EH (cell line): ENCODE measurements at places on chromosomes 11 and 22.

- no peak for DNase-seq
These were observed 71.0 kb downstream of the AMBRA1 start for GRCh38 chr11:46522682-46523281.

DNA sequence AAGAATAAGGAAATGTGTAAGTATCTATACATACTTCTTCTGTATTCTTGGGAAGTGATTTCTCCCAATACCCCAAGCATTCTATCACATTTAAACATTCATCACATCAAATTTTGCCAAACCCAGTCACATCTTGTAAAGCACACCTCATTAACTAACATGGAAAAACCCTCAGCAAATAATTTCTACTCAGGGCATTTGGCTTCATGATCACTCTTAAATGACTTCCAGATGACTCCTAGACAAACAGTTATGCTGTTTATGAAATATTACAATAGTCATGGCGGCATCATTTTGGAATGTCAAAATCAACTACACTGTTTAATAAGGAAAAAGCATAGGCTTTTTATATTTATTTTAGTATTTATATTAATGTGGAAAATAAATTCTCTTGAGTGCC lies 47.3 kb upstream of the CCDC34 start:
- DNase-seq = no peak

GRCh38 chr11:112292785-112293407 lies 32.2 kb upstream of the PLET1 start:
- DNase-seq = peak; percentile 98

DNA sequence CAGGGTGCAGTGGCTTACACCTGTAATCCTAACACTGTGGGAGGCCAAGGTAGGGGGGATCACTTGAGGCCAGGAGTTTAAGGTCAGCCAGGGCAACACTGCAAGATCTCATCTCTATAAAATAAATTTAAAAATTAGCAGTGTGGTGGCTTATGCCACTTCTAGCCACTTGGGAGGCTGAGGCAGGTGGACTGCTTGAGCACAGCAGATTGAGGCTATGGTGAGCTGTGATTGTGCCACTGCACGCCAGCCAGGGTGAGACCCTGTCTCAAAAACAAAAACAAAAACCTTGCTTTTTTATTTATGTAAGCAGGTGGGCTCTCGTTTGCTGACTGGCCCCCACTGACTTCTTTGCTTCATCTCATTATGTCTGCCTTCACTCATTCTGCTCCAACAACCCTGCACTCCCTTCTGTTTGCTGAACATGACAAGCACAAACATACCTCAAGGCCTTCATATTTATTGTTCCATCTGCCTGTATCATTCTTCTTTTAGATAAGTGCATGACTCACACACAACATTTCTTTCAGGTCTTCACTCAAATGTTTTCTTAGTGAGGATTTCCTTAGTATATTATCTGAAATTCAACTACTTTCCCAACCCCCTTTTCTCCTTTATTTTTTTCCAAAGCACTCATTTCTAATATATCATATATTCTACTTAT lies 32.4 kb upstream of the CLNS1A start:
- peak; percentile 37 for DNase-seq

DNA sequence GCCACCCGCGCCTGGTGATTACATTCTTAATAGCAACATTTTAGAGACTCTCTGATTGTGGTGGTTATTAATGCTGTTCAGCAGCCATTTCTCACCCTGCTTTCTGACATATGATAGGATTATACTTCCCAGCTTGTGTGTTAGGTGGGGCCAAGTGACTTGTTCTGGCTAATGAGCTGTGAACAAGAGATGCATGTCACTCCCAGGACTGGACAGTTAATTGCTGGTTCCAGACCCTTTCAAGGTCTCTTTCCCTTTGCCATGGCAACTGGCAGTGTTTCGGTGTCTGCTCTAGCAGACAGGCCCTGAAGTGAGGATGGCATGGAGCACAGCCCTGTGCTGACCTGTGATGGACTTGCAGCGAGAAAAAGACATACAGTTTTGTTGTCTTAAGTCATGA lies 8.9 kb upstream of the PTPRJ start:
- no peak for DNase-seq

DNA sequence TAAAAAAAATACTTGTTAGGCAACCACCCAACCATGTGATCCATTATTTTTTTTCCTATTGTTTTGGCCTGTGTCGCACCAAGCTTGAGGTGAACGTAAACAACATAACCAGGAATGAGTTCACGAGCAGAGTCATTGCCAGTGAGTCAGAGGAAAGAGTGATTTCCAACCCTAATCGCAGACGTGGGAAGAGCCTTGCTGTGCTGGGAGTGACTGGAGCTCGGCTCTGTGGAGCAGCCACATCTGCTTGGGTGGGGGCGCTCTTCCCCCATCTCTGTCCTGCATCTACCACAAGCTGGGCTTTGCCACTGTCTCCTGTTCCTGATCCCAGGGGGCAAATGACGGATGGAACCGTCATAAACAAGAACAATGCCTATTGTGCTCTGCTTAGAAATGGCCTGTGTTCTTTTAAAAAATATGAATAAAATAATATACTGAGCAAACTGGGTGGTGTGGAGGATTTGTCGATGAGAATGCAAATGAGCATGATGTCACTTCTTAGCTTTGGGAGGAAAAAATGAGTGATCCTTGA lies 210.0 kb downstream of the KIRREL3 start:
- peak; percentile 94 for DNase-seq

- DNase-seq = peak; percentile 12
These were observed 286.7 kb downstream of the MN1 start for GRCh38 chr22:27514601-27515523.

GRCh38 chr11:15944460-15944859 lies 411.9 kb downstream of the SOX6 start:
- no peak for DNase-seq

DNA sequence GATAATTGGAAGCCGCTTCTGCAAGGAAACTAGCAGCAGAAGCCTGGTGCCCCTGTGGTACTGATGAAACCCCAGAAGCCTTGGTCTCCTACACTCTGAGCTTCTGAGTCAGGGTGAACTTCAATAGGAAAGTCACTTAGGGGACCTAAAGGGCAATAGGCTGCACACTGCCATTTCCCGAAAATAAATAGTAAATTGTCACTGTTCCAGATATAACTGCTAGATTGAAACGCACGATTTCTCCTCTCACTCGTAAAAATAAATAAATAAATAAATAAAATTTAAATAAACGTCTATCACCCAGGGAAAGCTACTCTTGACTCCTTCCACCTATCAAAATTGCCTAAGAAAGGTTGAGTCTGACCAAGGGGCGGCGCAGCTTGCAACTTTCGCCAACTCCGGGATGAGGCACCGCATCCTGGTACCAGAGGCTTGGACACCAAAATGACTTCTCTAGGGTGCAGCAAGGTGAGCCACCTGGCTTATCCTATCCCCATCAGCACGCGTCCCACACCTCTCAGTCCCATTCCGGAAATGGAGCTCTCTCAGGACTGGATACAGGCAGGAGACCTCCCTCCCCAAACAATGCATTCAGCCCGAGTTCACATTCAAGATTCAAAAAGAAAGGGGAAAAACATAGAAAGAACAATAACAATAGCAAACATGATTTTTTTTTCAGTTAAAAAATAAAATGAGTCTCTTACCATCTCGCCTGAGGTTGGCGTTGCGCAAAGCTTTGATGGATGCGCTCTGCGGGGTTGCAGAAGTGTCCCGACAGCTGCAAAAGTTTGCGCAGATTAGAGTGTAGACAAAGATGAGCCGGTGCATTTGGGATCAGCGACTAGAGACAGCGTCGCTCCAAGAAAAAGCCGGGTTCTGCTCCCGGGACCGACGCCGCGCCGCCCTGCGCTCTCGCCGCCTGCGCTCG lies 583 bp downstream of the PDGFD start:
- DNase-seq = peak; percentile 1

GRCh38 chr11:75492181-75492820 lies 33.4 kb downstream of the GDPD5 start:
- peak; percentile 51 for DNase-seq

DNA sequence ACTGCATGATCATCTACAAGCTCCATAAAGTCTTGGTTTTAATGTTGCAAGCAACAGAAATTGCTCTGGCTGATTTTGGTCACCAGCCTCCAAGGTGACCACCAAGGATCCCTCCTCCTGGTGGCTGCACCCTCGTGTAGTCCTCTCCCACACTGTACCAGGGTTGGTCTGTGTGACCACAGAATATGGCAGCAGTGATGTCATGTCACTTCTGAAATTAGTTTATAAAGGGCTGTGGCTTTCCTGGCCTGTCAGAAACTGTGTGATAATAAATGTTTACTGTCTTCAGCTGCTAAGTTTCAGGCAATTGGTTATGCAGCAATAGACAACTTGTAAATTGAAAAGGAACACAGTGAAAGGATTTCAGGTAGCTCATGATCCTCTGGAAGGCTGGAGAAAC lies 5.3 kb upstream of the PRDM11 start:
- DNase-seq = no peak

- peak; percentile 96 for DNase-seq
These were observed at the start of gene CEP126 for GRCh38 chr11:101914738-101915426. CEP126 (plus strand) TSS chr11:101915010; CDS start chr11:101915285, 275 bp downstream.

DNA sequence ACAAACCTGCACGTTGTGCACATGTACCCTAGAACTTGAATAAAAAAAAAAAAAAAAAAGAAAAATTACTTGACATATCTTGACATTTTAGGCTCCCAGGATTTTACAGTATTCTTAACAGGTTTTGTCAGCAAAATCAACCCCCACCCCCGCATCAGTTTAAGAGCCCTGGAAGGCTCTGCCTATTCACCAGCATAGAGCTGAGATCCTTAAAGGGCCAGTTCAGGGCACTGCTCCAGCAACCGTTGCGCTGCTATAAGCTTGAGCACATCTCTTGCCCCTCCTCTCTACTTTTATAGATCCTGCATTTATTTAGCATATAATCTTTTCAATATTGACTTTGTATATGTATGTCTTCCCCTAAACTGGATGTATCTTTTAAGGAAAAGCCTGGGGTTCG lies 697 bp upstream of the PAFAH1B2 start:
- peak; percentile 59 for DNase-seq

GRCh38 chr11:126925321-126926093 lies 75.1 kb downstream of the KIRREL3 start:
- peak; percentile 36 for DNase-seq

GRCh38 chr11:82315093-82315492 lies 418.6 kb downstream of the FAM181B start:
- no peak for DNase-seq

DNA sequence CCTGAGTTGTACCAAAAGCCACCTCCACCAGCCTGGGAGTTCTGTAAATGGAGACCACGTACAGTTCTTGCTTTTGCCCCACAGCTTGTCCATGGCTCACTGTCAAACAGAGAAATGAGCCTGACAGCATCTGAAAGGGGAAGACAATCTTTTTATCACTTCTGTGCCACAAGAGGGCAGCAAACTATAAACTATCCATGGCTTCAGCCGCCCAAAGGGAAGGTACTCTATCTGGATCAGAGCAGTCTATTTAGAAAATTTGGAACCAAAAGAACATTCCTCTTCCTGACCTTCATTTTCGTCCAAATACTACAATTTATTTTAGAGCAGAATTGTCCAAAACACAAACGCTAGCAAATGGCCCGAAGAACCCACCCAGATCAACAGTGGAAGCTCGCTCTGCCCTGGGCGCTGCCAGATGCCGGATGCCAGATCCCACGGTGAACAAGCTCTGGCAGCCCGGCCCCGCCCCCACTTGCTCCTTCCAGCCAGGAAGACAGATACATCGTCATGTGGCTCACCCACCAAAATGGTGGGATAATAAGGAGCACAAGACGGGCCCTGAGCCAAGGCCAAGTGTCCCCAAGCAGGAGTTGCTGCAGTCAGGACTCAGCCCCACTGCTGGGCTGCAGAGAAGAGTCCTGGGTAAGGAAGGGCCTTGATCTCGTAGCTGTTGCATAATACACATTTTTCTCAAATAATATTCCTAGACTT lies 23.9 kb upstream of the SCGB1A1 start:
- DNase-seq = peak; percentile 87

- DNase-seq = no peak
These were observed 107.3 kb upstream of the B3GAT1 start for GRCh38 chr11:134519390-134519750.

GRCh38 chr22:44398856-44399837 lies 86.4 kb upstream of the SHISAL1 start:
- no peak for DNase-seq

GRCh38 chr22:25202290-25202921 lies 2.7 kb downstream of the CRYBB3 start:
- DNase-seq = peak; percentile 50

DNA sequence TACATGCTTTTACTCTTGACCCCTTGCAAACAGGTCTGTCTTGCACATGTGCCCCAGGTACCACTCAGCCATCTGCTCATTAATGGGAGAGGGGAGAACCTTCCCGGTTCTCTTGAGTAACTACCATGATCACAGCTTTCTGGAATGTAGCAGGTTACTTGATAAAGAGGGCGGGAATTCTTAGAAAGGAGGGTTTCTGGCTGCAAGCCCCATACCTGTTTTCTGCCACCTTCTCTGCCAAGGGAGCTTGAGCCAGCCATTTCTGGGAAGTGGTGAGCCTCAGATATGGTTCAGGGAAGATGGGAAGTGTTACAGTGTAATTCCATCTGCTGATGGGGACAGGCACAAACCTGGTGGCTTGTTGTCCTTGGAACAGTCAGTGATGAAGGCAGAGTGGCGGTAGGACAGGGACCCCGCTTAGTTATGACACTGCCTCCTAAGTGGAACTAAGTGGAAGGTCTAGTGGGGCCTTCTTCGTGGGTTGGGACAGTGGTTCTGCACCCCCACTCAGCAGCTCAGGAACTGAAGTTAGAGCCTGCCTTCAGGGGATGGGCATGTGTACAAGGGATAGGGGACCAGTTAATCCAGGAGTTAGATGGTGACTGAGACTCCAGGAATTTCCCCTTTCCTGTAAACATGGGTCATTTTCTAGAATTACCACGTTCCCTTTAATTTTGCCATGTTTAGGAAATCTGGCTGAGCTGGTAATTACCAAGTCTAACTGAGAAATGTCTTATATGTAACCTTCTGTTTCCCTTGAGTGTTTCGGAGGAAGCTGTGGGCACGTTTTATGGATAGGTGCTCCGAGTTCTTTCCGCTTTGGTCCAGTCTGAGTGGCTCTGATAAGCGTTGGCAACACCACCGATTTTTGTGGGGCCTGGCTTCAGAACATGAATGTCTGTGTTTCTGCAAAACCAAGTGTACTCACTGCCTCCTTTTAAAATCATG lies 35.3 kb downstream of the BCR start:
- DNase-seq = peak; percentile 83

DNA sequence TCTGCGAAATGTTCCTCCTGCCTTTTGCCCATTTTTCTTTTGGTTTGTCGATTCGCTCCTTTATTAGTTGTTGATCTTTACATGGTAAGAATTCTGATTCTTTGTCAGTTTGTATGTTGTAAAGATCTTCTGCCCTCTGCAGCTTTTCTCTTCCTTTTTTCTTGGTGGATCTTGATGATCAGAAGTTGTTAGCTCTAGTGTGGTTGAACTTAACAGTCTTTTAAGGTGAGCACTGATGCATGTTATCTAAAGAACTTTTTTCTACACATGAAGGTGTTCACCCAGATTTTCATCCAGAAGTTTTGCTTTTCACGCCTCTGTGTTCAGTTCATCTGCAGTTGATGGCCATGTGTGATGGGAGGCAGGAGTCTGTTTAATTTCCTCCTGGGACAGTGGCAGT lies 133.7 kb downstream of the TBC1D22A start:
- no peak for DNase-seq

DNA sequence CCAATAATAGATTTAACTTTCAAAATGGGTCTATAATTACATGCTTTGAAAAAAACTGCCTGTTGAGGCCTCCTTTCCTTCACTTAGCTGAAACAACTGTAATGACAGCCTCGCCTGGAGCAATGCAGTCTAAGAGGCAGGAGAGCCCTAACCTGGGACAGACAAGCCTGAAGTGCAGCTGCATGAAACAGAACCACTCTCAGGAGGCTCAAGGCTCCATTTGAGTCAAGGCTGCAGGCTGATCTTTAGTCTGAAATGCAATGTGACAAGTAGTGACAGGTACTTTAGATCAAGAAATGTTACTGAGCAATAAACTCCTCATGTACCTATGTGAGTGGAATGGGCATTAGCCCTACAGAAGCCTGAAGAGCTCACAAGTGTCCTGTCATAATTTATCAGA lies 414.0 kb upstream of the LUZP2 start:
- no peak for DNase-seq
